ENCODE measurements at places on chromosomes 1 and 21.

DNA sequence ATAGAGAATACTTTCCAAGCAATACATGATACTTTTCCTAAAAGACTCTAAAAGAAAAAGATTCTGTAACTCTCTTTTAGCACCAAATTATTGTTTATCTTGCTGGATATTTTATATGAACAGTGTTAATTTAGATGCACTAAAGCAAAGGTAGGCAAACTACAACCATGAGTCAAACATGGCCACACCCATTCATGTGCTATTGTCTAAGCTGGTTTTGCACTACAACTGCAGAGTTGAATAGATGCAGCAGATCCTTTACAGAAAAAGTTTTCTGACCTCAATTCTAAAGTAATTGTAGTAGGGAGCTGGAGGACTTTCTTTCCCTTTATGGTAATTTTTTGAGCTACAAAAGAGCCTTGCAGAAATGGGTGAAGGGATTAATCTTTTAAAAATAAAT lies 19.4 kb downstream of the BLZF1 start:
- DNase-seq: no peak

- DNase-seq: no peak
These were observed 132.2 kb downstream of the ATP5PO start for GRCh38 chr21:33783187-33783979.

GRCh38 chr1:3290915-3291314 lies 163.6 kb upstream of the ARHGEF16 start:
- no peak for DNase-seq

GRCh38 chr1:109299558-109300343 lies 7.1 kb downstream of the MYBPHL start:
- no peak for DNase-seq

DNA sequence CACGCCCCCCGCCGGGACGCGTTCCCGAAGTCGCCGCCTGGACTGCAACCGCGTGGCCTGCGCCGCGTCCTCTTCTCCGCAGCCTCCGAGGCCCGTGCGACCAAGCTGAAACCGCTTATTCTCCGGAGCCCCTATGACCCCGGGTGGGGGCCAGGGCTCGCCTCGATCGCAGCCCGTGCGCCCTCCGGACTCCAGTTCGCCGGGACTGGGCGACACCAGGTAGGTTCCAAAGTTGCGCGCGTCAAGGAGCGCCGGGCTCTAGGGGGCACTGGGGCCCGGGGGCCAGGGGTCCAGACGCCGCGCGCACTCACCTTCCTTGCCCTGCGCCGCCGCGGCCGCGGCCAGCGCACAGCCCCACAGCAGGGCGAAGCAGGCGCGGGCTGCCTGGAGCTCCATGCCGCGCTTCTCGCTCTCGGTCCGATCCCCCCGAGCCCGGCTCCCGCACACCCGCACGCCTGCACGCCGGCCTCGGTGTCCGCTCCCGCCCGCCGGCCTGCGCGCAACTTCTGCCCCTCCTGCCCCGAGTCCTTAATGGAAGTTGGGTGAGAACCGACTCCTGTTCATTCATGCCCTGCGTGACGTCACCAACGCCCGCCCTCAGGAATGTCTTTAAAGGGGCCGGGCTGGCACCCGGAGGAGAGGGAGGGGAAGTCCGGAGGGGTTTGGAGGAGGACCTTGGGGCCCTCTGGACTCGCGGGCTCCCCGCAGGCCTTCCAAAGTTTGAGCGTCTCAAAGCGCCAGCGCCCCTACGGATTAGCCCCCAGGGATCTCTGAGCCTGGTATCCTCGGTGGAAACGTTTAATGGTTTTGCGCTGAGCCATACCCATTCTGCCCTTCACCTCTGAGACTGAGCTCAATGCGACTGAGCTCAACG lies at the start of gene EPHA2:
Gene EPHA2 (minus strand): TSS at position 533 of the 874 bp plus-strand sequence. CDS start 137 bp downstream, at position 396.
- DNase-seq: peak; percentile 30

GRCh38 chr1:177257128-177257527 lies 86.4 kb downstream of the BRINP2 start:
- no peak for DNase-seq

DNA sequence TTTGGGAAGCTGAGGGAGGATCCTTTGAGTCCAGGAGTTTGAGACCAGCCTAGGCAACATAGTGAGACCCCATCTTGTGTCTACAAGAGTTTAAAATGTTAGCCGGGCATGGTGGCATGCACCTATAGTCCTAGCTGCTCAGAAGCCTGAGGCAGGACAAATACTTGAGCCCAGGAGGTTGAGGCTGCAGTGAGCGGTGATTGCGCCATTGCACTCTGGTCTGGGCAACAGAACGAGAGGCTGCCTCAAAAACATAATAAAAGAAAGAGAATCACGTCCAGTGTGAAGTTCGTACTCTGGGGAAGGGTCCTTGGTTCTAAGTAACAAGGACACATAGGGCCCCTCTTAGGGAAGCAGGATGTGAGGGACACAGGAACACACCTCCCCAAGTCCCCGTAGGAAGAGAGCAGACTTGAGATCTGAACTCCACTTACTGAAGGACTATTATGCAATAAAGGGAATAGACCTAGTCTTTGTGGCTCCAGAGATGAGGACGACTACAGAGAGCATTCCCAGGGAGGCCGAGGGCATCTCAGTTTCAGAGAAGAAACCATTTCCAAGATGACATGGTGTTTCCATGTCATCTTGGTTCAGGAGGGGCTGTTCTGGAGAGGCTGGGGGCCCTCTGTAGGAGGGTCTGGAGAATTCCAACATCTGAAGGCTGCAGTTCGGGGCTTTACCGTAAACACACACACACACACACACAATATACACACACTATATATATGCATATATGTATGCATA lies 10.8 kb upstream of the ENO1 start:
- no peak for DNase-seq

GRCh38 chr1:93908394-93909145 lies 660 bp downstream of the GCLM start:
- DNase-seq: no peak
